ENCODE measurements at places on chromosomes 4 and X.

DNA sequence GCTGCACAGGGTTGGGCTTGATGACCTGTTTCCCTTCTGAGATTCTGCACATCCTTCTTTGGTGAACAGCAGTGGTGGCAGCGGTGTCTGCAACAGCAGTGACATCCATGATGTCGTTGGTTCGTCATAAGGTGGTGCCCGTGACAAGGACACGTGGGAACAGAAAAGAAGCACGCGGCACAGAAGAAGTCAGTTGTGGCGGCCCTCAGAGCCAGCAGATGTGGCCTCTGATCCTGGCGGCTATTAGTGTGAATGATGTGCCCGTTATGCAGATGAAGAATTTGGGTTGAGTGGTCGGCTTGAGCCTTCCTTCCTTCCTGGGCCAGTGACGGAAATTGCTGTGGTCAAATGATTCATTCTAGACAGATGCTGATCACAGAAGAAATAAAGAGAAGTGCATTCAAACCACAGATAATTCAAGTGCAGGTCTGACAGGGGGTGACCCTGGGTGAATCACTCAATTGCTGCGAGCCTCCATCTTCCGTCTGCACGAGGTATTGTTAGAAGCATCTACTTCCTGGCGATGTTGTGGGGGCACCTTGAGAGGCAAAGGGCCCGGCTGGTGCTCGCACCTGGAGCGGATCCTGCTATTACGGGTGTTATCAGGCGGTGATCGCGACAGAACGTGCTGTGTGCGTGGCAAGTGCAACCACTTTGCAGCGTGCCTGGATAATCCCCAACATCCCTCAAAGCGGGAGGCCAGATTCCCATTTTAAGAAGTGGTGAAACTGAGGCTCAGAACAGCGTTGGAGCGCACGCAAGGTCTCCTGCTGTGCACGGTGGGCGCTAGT lies 215.2 kb upstream of the PSAPL1 start:
- no peak for DNase-seq

GRCh38 chr4:152577708-152578396 lies 42.0 kb upstream of the FBXW7 start:
- no peak for DNase-seq

DNA sequence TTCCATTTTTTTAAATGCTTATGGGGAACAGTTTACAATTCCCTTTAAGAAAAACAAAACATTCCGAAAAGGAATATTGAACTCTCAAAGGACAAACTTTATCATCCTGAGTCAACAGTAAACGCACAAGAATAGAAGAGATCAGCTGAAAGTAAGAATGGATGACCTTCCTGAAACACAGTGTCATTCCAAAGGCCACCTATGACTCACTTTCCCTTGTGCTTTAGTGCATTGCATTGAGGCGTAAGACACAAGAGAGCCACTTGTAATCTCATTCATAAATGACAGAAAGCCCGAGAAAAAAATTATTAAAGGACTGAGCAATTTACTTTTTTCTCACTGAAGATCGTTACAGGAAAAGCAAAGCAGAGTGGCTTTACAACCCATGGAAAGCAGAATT lies 1062.4 kb upstream of the DIAPH2 start:
- no peak for DNase-seq

DNA sequence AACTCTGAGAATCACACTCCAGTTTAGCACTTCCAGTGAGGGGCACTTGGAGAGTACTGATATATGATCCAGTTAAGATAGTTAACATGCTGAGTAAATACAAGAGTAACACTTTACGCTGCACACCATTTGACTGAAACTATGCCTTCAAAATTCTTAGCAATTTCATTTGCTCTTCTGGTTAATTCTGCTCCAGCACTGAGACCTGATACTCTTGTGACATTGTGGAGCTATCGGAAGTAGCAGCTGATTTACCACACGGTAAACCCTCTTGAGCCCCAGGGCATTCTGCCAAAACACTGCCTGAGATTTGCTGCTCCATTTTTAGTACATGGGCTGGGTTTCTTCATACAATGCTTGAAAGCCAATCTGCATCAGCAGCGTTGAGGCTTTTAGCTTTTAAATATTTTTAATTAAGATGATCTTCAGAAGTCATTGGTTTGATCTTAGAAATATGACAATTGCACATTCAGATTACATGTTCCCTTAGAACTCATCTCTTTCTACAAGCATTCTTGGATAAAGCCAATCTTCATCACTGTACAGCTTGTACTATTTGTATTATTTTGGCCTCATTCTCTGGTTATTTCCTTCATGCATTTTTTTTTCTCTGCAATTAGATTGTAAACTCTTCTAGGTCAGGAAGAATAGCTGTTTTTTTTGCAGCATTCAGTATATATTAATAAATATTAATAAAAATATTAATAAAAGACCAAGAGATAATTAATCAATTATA lies 67.8 kb upstream of the ETNPPL start:
- DNase-seq: no peak

DNA sequence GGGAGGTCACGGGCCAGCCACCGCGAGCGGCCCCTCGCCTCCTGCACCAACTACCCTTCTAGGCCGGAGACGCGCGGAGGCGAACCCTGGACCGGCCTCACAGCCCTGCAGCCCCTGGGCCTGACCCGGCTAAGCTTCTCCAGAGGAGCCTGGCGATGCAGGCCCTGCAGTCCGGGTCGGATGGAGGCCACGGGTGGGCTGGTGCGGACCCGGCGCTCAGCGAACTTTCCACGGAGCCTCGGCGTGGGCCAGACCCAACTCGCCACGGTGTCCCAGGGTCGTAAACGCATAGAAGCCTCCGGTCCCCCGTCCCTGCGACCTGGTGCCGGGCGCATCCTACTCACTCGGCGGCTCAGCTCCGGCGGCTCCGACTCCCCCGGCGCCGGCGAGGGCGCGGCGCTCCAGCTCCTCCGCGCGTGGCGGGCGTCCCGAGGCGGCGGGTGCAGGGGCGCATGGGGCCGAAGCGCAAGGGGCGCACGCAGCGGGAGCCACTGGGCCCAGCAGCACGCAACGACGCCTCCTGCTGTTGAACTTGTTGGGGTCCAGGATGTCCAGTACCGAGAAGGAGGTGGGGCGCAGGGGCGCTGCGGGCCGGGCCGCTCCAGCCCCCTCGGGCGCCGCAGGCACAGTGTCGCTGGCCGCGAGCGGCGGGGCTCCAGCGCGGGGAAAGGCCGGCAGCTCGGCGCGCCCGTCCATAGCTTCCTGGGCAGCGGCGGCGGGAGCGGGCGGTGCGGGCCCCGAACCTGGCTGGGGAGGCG lies 427 bp downstream of the NKX1-1 start:
- DNase-seq: no peak

- peak; percentile 15 for DNase-seq
These were observed 10.5 kb upstream of the TLR3 start for GRCh38 chr4:186058253-186058979.

GRCh38 chr4:187171706-187172339 lies 448.2 kb upstream of the FAT1 start:
- DNase-seq: no peak

GRCh38 chr4:181858741-181859140 lies 384.5 kb upstream of the TENM3 start:
- no peak for DNase-seq

GRCh38 chr4:48642421-48643374 lies 137.4 kb downstream of the FRYL start:
- no peak for DNase-seq

- DNase-seq: no peak
These were observed 2.3 kb downstream of the CXCL8 start for GRCh38 chr4:73742490-73743160.

DNA sequence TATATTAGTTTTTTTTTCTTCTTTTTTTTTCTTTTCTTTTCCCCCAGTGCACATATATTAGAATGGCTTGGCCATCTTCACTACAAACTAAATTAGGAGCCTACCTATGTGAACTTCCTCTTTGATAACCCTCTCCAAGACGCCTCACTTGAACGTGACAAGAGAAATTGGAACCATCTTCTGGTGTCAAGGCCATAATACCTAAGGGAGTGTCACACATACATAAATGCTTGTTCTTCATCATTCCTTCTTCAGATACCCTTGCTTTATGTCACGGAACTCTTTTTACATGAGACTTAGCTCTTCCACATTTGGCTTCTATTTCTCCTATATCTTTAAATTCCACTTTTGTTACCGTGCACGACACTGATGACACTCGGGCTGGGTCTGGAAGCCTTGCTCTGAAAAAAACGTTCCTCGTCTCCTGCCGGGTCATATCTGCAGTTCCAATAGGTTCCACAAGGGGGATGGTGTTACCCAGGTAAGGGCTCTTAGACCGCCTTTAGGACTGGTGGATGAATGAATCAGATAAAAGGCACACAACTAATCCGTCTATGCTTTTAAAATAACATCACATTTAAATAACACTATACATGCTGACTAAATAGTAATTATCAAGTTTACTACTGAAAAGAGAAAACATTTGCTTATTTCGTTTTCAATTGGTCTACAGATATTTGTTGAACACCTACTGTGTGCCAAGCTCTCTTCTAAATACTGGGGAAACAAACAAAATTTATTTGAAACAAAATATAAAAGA lies 19.9 kb downstream of the DGAT2L6 start:
- peak; percentile 26 for DNase-seq

DNA sequence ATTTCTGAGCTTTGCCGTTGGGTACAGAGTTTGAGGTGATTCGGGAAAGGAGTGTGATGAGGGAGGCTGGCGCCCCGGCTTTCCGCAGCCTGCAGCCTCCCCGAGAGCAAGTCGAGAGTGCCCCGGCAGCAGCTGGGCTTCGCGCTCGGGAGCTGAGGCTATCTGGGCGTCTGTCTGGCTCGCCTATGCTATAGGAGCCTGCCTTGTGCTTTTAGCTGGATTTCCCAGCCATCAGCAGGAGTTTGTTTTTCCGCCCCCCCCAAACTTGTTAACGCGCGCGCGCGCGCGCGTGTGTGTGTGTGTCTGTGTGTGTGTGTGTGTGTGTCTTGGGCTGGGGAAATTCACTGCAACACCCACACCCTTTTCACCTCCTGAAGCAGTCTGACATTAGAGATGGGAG lies 765 bp upstream of the DGKK start:
- DNase-seq: no peak

DNA sequence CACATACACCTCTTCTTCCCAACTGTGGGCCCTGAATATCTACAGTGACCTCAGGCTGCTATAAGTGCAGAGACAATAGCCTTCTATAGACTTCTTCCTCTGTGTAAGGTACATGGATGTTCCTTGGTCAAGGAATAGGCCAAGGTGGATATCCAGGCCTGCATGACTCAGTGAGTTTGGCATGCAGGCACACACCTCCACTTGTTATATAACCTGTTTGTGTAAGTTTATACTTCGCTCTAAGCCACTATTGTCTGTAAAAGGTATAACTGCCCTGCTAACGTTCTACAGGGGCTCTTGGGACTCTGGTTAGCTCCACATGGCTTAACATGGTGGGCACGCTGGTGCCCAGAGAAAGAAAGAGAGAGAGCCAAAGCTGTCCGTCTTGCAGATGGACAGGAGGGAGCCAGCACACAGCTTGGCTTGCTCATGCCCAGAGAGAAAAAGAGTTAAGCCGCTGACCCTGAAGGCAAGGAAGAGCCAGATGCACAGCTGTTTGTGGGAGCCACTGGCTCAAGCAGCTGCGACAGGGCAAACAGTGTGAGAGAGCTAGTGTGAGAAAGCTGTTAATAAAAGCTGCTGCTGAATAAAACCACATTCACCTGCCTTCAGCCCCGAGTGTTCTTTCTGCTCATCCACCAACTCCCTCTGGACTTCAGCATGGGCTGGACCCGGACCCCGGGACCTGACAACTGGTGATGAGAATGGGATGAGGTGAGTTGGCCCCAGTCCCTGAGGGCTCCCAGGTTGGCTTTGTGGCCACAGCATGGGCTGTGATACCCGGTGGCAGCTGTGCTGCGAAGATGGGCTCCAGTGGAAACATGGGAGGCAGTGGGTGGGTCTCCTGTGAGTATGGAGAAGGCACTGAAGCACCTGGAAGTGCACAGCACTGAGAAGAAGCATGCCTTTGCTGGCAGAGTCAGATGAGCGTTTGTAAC lies 44.5 kb upstream of the ZBTB33 start:
- DNase-seq: no peak

- no peak for DNase-seq
These were observed 915.5 kb upstream of the LCORL start for GRCh38 chr4:18937080-18937479.

DNA sequence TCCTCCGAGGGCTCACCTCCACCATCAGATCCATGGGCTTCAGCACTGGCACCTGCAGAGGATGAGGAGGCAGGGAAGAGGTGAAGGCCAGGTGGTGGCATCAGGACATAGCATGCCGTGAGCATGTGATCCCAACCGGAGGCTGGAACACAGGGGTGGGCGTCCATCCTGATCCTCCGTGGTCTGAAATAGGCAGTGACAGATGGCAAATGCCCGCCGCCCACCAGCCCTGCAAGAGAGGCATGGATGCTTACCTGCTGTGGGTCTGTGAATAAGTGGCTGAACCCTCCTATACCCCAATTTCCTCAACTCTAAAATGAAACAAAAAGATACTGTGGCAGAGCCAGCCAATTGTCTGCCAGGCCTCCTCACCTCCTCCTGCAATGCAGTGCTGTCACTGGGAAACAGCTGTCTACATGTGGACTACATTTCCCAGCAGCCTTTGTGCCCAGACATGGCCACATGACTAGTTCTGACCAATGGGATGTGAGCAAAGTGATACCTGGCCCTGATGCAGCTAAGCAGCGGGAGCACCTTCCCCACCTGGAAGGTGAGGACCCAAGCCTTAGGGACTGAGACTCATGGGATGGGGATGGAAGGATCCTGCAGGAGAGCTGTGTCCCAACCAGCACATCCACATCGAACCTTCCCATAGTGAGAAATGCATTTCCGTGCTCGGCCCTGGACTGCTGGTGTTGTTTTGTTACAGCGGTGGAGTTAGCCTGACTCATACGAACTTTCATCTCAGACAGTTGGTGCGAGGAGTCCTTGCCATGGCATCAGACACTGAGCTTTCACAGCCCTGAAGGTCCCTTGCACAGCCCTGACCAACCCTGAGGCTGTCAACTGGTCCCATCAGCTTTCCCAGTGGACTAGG lies 99.5 kb downstream of the PPP2R2C start:
- peak; percentile 85 for DNase-seq

- DNase-seq: no peak
These were observed 71.0 kb downstream of the TSC22D3 start for GRCh38 chrX:107704587-107704986.

DNA sequence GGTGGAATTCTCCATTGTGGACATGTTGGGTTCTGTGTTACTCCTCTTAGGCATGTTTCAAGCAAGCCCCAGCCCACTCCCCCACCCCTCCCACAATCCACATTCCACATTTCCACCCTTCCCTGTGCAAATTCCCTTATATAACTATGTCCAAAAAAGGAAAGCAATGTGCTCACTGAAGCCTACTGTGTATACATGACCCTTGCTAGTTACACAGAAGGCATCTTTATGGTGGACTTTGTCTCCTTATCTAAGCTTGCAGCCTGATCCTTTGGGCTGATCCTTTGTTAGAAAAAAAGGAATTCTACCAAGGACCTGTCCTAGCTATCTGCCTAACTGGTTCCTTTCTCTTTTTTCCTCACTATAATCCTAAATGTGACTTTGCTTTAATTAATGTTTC lies 796.8 kb downstream of the NLGN4X start:
- no peak for DNase-seq

DNA sequence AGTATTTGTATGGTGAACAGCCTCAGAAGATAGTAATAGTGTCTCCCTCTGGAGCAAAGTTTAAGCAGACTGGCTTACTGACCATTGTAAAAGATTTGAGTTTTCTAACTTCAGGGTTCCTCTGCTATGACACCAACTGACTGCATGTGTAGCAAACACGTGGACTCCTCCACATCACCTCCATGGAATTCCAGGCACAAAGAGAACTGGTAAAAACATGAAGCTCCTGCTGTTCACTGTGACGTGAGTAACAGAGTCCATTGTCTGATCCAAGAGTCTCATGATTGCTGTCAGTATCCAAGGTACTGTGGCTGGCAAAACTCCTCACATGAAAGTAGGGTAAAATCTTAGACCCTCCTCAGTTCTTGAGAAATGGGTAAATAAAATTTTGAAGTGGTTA lies 107.6 kb upstream of the FAM9B start:
- no peak for DNase-seq
